Left ventricle myocardium superior (tissue), 1 donor: ENCODE measurements at places on chromosomes 1 and 21. TPM values are rescaled to one million over a fixed set of nuclear protein-coding genes. Genes with fewer than 3 reads are reported as not detected.

AMPD1 gene
- total RNA-seq: 0.10 TPM

GRCh38 chr1:60461925-60462595 is 388.5 kb upstream of the C1orf87 start:
- DNase-seq: no peak

MFAP2 gene
- total RNA-seq: 4.2 TPM

GRCh38 chr1:178188306-178188705 is 94.4 kb downstream of the RASAL2 start:
- no peak for DNase-seq

DNA sequence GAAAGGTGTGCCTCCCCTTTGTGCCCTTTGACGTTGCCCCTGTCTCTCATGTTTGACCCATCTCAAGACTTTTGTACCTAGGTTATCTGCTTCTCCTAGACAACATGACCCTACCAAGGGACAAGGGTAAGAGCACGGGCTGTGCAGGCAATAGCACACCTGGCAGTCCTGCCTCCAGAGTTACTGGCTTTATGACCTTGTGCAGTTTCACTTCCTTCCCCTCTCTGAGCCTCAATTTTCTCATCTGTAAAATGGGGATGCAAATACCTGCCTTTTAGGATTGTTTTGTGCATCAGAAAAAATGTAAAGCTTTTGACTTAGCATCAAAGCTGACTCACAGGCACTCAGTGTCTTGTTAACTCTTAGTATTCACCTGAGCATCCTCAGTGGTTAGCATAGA is 36.4 kb downstream of the ELK4 start:
- no peak for DNase-seq

ADAM15 gene
- total RNA-seq: 84.2 TPM

DNA sequence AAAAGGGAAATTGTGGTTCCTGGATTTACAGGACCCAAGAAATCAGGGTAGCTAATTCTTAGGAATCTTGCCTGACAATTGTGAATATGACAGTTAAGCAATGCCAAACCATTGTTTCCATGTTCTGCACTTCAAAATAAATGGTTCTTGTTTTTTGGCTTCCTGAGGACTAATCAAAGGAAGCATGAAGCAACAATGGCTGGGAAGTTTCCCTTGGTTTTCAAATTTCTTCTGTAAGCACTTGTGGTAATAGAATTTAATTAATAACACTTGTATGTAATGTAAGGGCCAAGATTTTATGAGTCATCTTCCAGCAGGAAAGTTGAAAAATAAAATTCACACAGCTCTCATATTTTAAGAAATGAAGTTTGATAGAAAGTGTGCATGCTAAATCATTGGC is 31.7 kb downstream of the JAM2 start:
- no peak for DNase-seq

HORMAD1 gene
- total RNA-seq: 0.37 TPM

DNA sequence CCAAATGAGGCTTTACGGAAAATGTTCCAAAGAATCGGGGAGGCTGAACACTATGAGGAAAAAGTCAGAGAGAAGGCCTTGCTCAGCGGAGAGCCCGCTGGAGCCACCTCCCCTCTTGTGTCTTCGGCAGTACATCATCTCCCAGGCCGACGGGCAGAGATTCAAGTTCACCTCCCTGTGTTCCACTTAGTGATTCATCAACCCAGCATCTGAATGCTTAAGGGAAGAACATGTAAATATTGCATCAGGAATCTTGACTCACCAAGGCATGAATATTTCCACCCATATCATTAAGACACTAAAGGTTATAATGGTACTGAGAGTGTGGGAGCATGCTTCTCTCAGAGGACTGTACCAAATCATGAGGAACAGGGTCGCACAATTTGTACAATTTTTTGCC is 172.5 kb downstream of the ST6GALNAC5 start:
- no peak for DNase-seq

KCNQ4 gene
- 1.9 TPM for total RNA-seq
